ENCODE measurements at places on chromosomes 2 and 18. TPM values are rescaled to one million over a fixed set of nuclear protein-coding genes. Genes with fewer than 3 reads are reported as not detected.

DNA sequence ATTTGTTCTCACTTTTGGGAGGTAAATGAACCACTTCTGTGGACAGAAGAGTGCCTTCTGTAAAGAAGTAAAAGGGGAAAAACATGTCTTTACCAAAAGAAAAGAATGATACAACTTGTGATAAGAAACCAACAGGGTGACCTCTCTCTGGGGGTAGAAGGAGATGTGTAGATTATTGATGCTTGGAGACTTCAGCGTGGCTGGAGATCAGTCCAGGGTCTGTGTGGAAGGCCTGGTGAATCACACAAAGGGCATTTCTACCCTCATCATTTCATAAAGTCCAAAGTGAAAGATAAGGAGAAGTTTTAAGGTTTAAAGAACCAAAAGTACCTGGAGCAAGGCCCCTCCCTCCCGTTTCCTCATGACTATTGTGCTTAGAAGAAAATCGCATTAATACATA, 142.5 kb downstream of the NCK2 start:
- no peak overlapping the region for H3K27ac ChIP-seq
- H3K27me3 ChIP-seq, result no peaks in the 10 kb centered on the region
- no peak for DNase-seq
- no peak overlapping the region for H3K4me3 ChIP-seq
- peaks cover 6% of the 10 kb centered on the region for H3K36me3 ChIP-seq
- peaks cover 50% of the 10 kb centered on the region for H3K4me1 ChIP-seq

- H3K36me3 ChIP-seq, result no peaks in the 10 kb centered on the region
- no peak for DNase-seq
- no peak overlapping the region for H3K27ac ChIP-seq
- H3K4me3 ChIP-seq, result no peak overlapping the region
Measured at GRCh38 chr2:67923696-67924095, 139.1 kb downstream of the C1D start.

- H3K4me3 ChIP-seq, result no peak overlapping the region
- no peak for DNase-seq
- no peaks in the 10 kb centered on the region for H3K27me3 ChIP-seq
- H3K36me3 ChIP-seq, result peaks cover 30% of the 10 kb centered on the region
- peaks cover 12% of the 10 kb centered on the region for H3K4me1 ChIP-seq
Measured at GRCh38 chr2:172599947-172600346, 44.1 kb downstream of the PDK1 start.

DNA sequence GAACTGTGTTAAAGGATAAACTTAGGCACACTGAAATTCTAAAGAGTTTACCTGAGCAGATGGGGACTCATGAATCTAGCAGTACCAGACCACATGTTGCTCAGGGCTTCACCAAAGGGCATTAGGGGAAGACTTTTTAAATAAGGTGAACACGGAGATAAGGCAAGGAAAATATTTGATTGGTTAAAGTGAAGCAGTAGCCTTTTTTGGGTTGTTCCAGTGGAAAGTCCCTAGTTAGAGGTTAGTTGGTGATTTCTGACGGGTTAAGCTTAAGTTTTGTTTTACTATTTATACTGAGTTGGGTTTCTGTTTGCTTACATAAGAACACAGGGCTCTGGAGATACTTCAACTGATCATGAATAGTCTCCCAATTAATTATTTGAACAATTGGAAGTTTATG, 722.5 kb downstream of the SOCS6 start:
- no peaks in the 10 kb centered on the region for H3K36me3 ChIP-seq
- no peak overlapping the region for H3K27ac ChIP-seq
- no peak overlapping the region for H3K4me3 ChIP-seq
- DNase-seq, result no peak
- no peaks in the 10 kb centered on the region for H3K27me3 ChIP-seq

DNA sequence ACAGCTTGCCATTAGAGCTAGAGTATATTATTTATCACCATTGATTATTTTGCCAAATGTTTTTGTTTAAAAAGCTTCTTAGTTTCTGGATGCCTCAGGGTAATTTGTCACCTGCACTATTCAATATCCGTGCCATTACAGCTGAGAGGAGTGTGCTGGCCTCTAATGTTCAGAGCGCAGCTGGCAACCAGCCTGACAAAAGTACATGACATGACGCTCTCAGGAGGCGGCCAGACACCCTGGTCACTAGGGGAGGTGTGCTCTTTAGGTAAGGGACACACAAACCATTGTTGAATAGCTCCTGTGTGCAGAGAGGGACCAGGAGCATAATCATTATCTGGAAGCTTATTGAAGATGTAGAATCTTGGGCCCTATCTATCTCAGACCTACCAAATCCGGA, 20.3 kb downstream of the LIMS1 start:
- DNase-seq, result peak; percentile 59
- H3K36me3 ChIP-seq, result no peaks in the 10 kb centered on the region
- H3K4me1 ChIP-seq, result peaks cover 34% of the 10 kb centered on the region
- H3K27ac ChIP-seq, result peak overlapping the region; percentile 53
- H3K4me3 ChIP-seq, result no peak overlapping the region

DNA sequence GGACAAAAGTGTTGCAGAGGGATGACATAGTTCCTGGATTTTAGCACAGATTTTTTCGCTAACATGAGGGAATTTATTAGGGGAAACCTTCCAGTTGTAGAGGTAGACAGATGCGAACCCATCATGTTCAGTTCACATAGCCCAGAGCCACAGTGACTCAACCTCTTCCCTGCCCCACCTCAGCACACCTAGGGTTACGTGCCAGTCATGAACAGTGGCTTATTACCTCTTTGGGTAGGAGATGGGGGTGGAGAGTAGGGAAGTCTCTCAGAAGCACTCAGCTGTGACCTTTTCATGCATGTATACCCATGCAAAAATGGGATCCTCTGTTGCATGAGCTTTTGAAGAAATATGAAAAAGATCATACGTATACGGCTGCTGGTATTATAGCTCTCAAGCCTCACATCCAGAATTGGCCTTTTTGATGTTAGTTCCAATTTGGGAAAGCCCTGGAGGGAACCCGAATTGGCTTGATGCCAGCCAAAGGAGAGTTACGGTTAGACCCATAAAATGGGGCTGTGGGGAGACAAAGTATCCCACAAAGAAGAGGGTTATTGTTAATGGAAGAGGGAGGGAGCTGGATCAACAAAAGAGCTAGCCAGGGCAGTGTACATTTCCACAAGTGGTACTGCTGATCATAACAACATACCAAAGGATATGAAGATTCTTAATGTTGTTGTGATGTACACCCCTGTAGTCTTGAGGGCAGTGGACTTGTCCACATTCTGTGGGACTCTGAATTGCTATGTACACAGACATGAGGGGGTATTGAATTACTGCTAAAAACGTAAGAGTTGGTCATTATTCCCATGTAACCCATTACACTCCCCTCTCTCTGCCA, 4.9 kb downstream of the TANC1 start:
- H3K27ac ChIP-seq, result no peak overlapping the region
- DNase-seq, result no peak
- H3K27me3 ChIP-seq, result no peaks in the 10 kb centered on the region
- peaks cover 22% of the 10 kb centered on the region for H3K4me1 ChIP-seq
- H3K36me3 ChIP-seq, result no peaks in the 10 kb centered on the region

DNA sequence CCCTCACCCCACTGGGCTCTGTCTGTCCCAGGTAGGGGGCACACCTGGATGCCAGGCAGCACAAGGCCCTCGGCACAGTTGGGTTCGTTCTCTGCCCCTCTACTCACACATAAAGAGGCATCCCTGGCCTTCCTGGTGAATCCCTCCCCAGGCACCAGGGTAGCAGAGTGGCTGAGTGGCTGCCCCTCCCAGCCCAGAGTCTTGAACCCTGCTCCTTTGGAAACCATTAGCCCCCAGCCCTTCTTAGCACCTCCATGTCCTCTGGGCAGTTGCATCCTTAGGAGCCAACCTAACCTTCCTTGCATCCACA, 2.0 kb downstream of the GPC1 start:
- no peak overlapping the region for H3K27ac ChIP-seq
- no peaks in the 10 kb centered on the region for H3K36me3 ChIP-seq
- peak; percentile 31 for DNase-seq
- no peaks in the 10 kb centered on the region for H3K27me3 ChIP-seq
- peak overlapping the region; percentile 64 for H3K4me3 ChIP-seq

DNA sequence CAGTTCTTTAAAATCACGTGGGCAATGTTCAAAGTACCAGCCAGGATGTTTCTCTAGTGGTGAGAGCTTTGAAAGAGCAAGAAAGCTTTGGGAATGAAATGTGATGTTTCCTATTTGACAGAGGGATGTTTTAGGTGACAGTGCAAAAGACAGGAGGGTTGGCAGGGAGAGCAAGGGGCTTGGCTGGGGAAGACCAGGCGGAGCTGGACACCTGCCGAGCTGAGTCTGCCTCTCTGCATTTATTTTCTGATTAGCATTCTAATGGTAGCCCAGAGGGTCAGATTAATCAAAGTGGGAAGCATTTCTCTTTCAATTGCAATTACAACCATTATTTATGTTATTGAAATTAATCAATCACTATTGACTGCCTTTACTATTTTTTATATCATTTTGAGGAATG, 145.4 kb upstream of the RAB12 start:
- no peak overlapping the region for H3K27ac ChIP-seq
- peaks cover under 1% of the 10 kb centered on the region for H3K4me1 ChIP-seq
- H3K36me3 ChIP-seq, result no peaks in the 10 kb centered on the region
- no peak for DNase-seq
- H3K27me3 ChIP-seq, result no peaks in the 10 kb centered on the region
- H3K4me3 ChIP-seq, result no peak overlapping the region

DNA sequence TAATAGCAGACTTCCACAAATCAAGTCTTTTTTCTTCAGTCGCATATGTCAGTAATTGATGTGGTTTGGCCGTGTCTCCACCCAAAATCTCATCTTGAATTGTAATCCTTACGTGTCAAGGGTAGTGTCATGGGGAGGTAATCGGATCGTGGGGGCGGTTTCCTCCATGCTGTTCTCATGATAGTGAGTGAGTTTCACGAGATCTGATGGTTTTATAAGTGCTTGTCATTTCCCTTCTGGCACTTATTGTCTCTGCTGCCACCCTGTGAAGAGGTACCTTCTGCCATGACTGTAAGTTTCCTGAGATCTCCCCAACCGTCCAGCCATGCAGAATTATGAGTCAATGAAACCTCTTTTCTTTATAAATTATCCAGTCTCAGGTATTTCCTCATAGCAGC, 478.8 kb downstream of the PTPRM start:
- no peak for DNase-seq
- H3K27me3 ChIP-seq, result no peaks in the 10 kb centered on the region
- no peak overlapping the region for H3K4me3 ChIP-seq
- H3K36me3 ChIP-seq, result no peaks in the 10 kb centered on the region
- H3K4me1 ChIP-seq, result no peaks in the 10 kb centered on the region
- no peak overlapping the region for H3K27ac ChIP-seq

GRCh38 chr18:3067165-3067661, 54.3 kb upstream of the LPIN2 start:
- no peak overlapping the region for H3K27ac ChIP-seq
- DNase-seq, result no peak
- H3K4me3 ChIP-seq, result no peak overlapping the region
- H3K36me3 ChIP-seq, result peaks cover 42% of the 10 kb centered on the region

GRCh38 chr2:39728941-39729351, 50.1 kb downstream of the THUMPD2 start:
- H3K4me3 ChIP-seq, result no peak overlapping the region
- H3K4me1 ChIP-seq, result peaks cover 19% of the 10 kb centered on the region
- DNase-seq, result peak; percentile 39
- H3K36me3 ChIP-seq, result no peaks in the 10 kb centered on the region

GRCh38 chr18:25669741-25670140, 317.8 kb upstream of the ZNF521 start:
- H3K27me3 ChIP-seq, result no peaks in the 10 kb centered on the region
- H3K4me1 ChIP-seq, result no peaks in the 10 kb centered on the region
- no peak for DNase-seq
- H3K36me3 ChIP-seq, result no peaks in the 10 kb centered on the region
- H3K4me3 ChIP-seq, result no peak overlapping the region

GRCh38 chr18:51537487-51537886, 340.0 kb upstream of the MEX3C start:
- no peaks in the 10 kb centered on the region for H3K27me3 ChIP-seq
- H3K27ac ChIP-seq, result no peak overlapping the region
- no peaks in the 10 kb centered on the region for H3K36me3 ChIP-seq
- no peaks in the 10 kb centered on the region for H3K4me1 ChIP-seq
- no peak overlapping the region for H3K4me3 ChIP-seq

GRCh38 chr18:476251-476664, 24.2 kb downstream of the COLEC12 start:
- no peak overlapping the region for H3K27ac ChIP-seq
- no peaks in the 10 kb centered on the region for H3K27me3 ChIP-seq
- H3K36me3 ChIP-seq, result no peaks in the 10 kb centered on the region
- no peak for DNase-seq
- H3K4me3 ChIP-seq, result no peak overlapping the region

DNA sequence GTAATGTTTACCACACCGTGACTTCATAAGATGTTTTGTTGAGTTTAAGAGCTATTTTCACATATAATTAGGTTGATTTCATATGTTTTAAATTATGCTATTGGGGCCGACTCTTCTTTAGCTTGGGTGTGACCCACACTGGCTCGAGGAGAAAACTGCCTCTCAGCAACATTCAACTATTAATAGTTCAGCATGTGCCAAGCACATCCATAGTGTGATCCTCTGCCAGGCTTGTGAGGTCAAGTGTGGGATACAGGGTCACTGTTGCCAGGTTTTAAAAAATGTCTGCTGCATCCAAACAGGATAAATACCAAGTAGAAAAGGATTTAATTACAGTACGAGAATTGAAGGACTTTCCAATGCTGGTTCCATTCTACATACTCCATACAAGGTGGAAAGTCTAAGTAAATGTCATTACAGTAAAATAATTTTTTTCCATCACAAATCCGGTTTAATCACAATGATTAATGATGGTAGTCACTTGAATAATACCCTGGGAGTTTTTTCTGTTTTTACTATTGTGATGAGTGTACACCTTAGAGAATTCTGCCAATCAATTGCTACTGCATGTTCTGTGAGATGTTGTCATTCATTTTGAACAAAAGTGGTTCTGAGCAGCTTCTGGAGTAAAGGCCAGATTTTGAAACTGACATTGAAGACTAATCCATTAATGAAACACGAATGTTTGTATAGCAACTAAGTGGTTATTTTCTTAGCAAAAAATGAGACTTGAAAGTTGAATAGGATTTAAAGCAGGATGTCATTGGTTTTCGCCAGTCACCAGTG, 84.5 kb downstream of the ABI2 start:
- peaks cover 28% of the 10 kb centered on the region for H3K4me1 ChIP-seq
- no peak overlapping the region for H3K4me3 ChIP-seq
- peaks cover 58% of the 10 kb centered on the region for H3K36me3 ChIP-seq
- no peak overlapping the region for H3K27ac ChIP-seq

DNA sequence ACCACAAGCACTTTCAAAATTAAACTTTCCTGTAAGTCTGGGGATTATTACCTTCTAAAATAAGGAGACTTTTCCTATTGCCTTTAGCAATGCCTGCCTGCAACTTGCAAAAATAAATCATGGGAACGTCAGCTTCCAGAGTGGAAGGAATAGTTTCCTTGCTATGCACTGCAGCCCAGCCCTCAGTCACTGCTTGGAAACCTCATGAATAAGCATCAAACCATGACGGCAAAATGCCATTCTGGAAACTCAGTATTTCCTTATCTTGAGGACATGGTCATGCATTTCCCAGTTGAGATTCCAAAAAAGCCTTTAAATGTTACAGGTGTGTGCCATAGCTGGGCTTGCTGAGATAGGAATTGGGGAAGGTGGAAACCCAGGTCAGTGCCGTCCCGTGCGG, 84.2 kb upstream of the OTOS start:
- no peaks in the 10 kb centered on the region for H3K27me3 ChIP-seq
- H3K4me3 ChIP-seq, result no peak overlapping the region
- H3K4me1 ChIP-seq, result no peaks in the 10 kb centered on the region
- no peak overlapping the region for H3K27ac ChIP-seq
- no peaks in the 10 kb centered on the region for H3K36me3 ChIP-seq

The CD28 gene
- total RNA-seq, result 8.0 TPM

The SULT1C4 gene
- 1.2 TPM for total RNA-seq

The FABP1 gene
- total RNA-seq, result not detected

The ALPG gene
- total RNA-seq, result not detected

The SP110 gene
- total RNA-seq, result 16.5 TPM

The ITGB6 gene
- 0.56 TPM for total RNA-seq

The GAREM2 gene
- total RNA-seq, result 1.5 TPM

The MEP1B gene
- 0.17 TPM for total RNA-seq

Data from heart left ventricle (tissue), 16 donors.